ENCODE measurements at places on chromosomes 3 and 15.

DNA sequence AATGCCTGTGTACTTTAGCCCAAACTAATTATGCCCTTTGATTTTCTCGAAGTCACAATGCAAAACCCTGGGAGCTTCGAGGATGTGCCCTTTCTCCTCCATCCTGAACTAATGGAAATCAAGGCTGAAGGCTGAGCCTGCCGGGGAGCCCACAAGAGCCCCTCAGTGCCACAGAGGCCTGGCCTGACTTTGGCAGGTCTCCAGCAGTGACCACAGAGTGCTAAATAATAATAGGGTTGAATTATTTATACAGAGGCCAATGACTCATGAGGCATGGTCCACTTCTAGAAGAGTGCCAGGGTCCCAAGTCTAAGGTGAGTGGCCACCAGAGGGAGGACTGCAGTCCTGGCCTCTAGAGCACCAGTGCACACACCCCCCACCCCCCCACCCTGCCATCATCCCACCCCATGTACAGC lies 19.1 kb upstream of the GLCE start:
- no peak for DNase-seq

DNA sequence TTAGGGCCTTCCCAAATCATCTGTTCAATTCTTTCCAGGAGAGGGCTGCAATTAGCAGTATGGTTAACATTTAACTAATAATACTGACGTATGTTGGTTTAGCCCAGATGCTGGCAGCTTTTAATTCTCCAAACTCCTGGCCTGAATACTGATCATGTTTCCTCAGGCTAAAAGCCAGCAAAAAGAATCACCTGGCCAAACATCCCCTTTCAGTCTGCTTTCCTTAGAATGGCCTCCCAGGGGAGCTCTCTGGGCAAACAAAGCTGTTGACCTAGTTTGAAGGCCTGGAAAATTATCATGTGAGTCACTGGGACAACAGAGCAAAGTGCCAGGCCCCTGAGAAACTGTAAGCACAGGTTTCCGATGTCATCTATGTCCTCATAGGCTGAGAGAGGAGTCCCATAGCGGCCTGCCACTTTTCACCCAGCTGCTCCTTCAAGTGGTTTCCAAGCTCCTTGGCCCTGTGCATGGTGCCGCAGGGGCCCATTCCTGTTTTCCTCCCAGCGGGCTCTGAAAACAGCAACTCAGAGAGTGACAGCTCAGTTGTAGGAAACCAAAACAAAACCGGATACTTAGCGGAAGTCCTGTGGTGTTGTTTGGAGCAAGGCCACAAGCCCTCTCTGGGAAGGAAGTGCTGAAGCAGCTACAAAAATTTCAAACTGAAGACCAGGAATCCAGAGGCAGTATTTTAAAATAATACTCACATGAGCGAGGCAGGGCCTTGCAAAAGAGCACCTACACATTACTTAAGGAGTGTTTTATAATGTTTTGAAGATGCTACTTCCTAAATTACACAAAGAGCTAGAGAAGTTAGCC lies 36.5 kb upstream of the RAB11A start:
- DNase-seq, result peak; percentile 92

DNA sequence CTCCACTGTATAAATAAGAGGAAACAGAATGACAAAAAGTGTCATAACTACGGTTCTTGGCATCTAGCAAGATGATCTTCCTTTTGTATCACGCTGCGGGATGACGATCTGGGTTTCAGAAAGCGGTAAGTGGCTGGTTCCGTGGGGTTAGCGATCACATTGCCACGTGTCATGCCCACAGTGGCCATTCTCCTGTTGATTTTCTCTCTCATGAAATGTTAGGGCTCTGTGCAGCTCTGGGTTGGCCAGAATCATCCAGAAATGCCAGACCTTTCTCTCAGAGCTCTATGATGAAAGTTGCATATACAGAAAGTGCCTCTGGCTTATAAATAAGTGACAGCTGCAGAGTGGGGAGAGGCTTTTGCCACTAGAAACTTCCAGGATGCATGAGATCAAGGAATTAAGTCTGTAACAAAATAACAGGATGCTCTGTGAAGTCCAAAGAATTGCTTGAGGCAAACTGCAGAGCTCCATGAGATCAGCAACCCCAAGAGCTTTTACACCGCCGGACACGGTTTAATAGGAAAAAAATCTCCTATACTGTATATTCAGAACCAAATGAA lies 71.6 kb downstream of the ABTB1 start:
- DNase-seq, result no peak

DNA sequence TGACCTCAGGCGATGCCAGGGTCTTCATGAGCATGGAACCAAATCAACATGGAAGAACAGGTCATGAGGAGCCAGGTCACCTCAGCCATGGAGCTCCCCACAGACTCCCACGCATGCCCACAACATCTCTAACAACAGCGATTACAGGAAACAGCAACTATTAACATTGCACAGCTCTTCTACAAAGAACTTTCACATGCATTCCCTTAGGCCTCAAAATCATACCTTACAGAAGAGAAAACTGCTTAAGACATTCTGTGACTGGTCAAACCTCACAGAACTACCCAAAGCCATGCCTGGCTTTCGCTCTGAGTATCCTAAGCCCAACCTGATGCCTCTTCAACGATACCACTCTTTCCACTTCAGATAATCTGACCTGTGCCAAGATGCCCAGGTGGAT lies 117.8 kb downstream of the OXNAD1 start:
- peak; percentile 46 for DNase-seq

- DNase-seq, result peak; percentile 20
Observed at GRCh38 chr3:131502530-131503319, at the start of gene MRPL3. MRPL3 (minus strand) TSS chr3:131502971; CDS start chr3:131502821, 150 bp downstream.

DNA sequence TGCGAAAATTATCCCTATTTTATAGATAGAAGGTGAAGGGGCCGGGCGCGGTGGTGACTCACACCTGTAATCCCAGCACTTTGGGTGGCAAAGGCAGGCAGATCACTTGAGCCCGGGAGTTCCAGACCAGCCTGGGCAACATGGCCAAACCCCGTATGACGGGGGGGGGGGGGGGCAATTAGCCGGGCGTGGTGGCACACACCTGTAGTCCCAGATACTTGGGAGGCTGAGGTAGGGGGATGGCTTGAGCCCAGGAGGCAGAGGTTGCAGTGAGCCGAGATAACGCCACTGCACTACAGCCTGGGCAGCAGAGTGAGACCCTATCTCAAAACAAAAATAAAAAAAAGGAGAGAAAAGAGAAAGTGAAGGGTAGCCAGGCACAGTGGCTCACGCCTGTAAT lies 1.4 kb downstream of the AAGAB start:
- DNase-seq, result no peak

- no peak for DNase-seq
Observed at GRCh38 chr3:111608383-111608782, 13.2 kb upstream of the ZBED2 start.

GRCh38 chr15:68526784-68527183 lies 52.0 kb upstream of the CORO2B start:
- no peak for DNase-seq

- no peak for DNase-seq
Observed at GRCh38 chr3:151205482-151205881, 2.5 kb upstream of the GPR171 start.

DNA sequence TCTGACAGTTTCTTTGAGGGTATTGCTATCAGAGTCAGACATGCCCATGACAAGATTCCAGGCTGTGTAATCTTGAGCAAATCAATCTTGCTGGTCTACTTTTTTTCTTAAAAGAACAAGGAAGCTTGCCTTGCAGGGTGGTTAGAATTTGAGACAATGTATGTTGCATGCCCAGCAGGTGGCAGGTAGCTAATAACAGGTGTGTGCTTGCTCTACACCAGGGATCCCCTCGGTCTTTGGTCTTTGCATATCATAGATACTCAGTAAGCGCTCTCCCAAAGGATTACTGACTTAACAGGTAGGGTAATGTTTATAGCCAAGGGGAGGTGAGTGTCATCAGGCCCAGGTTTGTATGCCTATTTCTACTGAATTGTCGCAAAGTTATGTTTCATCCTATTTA lies 37.3 kb downstream of the CACNA1D start:
- no peak for DNase-seq

All from NCI-H2029 treated with DMSO at 0.1 percent for 48 hours (cell line).